Neuronal stem cell (in vitro differentiated cells): ENCODE measurements at places on chromosomes 7 and 10.
A peak's percentile ranks its signal among the peaks of the same experiment; 100 is the strongest.

DNA sequence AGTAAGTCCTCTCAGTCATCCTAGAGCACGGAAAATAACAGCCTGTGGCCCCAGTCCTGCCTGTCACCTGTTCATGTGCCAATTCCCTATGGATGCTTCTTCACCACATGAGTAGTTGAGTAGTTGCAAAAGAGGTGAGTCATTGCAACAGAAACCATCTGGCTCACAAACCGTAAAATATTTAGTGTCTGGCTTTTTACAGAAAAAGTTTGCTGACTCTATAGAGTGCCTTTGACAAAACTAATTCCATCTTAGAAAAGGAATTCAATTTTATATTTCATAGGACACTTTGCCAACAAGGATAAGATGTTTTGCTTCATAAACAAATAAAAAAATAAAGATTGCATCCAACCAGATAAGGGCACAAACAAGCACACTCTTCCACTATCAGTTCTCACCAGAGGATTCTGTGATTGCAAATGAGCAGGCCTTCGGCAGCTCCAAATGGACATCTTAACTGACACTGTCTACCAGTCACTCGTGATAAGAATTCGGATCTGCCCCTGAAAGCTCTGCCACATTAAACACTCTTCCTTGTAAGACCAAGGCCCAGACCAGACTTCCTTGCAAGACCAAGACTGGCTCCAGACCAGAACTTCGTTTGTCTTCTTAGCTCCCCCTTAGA, 242.7 kb upstream of the SEMA3C start:
- no peak for DNase-seq

DNA sequence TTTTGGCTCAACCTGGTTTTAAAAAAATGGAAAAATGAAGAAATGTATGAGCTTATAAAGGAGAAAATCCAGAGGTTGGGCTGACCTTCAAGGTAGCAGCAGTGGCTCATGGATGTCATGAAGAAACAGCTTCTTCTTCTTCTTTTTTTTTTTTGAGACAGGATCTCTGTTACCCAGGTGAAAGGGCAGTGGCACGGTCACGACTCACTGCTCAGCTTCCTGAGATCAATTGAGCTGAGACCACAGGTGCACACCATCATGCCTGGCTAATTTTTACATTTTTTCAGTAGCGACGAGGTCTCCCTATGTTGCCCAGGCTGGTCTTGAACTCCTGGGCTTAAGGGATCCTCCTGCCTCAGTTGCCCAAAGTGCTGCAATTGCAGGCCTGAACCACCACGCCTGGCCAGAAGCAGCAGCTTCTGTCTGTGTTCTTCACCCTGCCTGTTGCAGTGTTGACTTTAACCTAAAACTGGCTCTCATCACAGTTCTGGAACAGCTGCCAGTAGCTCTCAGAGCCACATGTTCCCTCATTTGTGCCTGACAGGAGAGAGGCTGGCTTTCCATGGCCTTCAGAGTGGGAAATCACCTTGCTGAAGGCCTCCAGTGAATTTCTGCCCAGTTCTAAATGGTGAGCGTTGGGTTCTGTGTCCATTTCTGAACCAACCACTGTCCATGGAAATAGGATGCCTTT, 117.7 kb downstream of the PFKFB3 start:
- no peak for DNase-seq

- no peak for DNase-seq
These were observed 86.8 kb downstream of the SORBS1 start for GRCh38 chr10:95474228-95475002.

GRCh38 chr10:95275726-95276366, 15.0 kb downstream of the PDLIM1 start:
- DNase-seq: no peak

DNA sequence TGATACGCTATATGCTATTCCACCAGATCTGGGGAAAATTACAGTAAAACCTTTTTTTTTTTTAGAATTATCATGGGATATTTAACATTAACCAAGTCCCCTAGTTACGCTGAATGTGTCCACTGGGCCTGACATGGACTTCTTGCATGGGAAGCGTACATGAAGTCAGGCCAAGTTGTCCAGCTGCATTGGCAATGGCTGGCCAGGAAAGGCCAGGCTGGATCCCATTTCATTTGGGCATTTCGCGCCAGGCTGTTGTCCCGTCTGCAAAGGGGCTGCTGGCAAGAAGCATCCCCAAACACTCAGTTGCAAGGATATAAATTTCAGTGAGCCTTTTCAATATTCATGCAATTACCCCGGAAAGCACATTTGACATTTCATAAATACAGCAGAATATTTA, 933.3 kb downstream of the GRID1 start:
- no peak for DNase-seq

DNA sequence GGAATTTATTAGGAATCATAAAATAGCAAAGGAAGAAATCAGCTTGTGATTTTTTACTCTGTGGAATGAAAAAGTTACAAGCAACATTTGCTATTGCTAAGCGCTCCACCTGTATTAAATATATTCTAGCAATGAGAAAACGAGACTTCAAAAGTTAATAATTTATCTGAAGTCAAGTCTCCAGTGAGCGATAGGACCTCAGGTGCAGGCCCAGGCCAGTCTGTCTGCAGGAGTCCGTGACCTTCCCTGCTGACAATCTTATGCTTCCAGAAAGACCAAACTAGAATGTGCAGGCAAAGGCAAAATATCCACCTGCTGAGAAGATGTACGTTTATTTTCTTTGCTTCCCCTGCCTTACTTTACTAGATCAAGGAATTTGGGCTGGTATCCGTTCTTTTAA, 22.7 kb downstream of the MRC1 start:
- no peak for DNase-seq

DNA sequence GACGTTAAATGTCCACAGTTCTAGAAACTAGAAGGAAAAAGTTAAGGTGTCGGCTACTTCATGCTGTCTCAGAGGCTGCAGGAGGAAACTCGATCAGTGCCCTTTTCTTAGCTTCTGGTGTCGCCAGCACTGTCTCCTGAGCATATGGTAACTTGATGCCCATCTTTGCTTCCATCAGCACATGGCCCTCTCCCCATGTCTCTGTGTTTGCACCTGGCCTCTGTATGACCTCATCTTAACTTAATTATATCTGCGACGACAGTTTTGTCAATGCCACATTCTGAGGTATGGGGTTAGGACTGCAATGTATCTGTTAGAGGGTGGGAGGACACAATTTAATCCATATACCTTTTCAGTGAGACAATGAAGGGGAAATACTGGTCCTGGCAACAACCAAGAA, 449.9 kb downstream of the POM121L12 start:
- no peak for DNase-seq

- DNase-seq: no peak
These were observed 149.6 kb upstream of the SEMA3E start for GRCh38 chr7:83798489-83798888.

GRCh38 chr7:22270371-22270770, 86.6 kb downstream of the RAPGEF5 start:
- no peak for DNase-seq

GRCh38 chr7:27095050-27095896, 527 bp downstream of the HOXA1 start:
- peak; percentile 14 for DNase-seq

GRCh38 chr7:157668221-157668883, 331.5 kb downstream of the DNAJB6 start:
- no peak for DNase-seq

DNA sequence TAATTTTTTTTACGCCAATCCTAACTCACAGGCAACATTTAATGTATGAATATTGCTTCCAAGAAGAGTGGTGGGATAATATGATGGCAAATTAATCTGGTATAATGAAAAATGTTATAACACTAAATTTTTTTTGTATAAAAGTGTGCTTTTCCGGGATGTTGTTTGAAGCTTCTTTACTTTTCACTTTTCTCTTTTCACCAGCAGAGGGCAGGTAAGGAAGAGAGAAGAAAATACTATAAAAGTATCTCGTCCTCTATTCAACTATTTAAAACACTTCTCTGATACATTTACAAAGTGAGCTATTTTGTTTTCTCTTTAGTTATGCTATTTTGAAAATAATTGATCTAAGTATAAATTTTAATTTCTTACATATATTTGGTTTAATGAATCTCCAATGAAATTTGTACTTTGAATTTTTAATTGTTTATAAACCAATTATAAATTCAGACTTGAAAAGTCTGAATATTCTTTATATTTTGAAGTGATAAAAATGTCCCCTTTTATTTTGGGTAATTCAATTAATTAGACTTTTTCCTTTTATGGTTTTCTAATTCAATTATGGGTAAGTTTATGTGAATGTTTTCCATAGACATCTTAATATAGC, 20.7 kb upstream of the CFTR start:
- no peak for DNase-seq

- no peak for DNase-seq
These were observed 13.8 kb upstream of the PPIF start for GRCh38 chr10:79333513-79333912.

- no peak for DNase-seq
These were observed 78.9 kb downstream of the CUX1 start for GRCh38 chr7:101896316-101896715.

DNA sequence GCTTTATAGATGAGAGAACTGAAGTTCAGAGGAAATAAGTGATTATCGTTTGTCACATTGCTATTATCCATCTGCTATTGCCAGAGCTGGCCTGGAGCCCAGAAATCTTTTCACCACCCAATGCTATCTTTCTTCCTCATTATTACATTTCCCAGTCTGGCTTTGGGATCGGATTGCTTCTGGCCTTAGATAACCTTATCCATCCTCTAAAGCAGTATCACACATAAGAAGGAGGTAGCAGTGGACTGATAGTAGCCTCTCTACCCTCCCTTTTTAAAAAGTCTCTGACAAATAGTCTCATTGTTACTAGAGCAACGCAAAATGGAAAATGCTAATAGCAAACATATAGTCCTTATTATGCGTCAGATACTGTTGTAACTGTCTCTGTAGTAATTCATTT, 1.3 kb upstream of the CLDN12 start:
- no peak for DNase-seq

- no peak for DNase-seq
These were observed 424.6 kb downstream of the PAXIP1 start for GRCh38 chr7:154578336-154578735.

DNA sequence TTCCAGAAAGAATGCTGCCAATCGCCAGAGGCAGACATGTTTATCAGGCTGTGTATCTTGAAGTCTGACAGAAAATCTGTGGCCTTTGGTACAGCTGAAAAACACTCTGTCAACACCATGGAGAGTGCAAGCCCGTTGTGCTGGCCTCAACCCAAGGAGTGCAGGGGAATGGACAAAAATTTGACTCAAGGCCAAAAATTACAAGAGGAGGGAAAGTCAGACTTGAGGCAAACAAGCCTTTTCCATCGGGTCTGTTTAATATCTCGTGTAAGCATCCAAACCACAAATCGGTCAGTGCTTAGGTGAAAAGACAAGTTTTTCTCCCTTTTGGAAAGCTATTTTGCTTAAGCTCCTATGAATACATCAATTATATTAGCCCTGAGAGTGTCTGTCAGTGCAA, 305.3 kb upstream of the NFE2L3 start:
- no peak for DNase-seq

DNA sequence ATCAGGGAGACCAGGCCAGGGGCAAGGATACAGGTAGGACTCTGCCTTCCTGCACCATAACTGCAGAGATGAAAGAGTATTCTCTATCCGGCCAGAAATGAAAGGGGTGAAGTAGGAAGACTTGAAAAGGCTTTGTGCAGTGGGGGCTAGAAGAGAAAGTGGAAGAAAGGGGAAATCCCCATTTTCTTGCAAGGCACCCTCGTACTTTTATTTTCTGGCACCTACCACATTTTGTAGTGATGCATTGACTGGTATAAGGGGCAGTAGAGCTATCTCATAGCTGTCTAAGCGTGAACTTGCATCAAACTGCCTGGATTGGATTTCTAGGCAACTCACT, 752 bp upstream of the CAMK2G start:
- no peak for DNase-seq

GRCh38 chr7:95317546-95317945, 6.8 kb downstream of the PON1 start:
- no peak for DNase-seq

DNA sequence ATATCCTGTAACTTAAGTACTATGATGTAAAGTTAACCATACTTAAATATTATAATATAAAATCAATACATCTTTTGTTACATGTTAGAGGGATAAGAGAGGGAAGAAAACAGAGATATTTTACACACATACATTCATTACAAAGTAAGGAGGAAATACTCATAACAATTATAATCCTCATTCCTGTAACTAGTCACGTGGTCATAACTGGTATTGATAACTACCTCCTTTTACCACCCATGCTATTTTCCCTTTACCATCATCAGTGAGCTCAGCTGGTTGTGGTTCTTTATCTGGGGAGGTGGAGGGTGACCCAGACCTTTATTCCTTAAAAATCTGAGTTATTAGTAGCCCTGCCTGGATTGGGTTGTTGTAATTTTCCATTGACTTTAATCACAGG, 8.3 kb downstream of the GIMAP8 start:
- DNase-seq: no peak

GRCh38 chr10:128854963-128855362, 612.1 kb upstream of the MGMT start:
- DNase-seq: peak; percentile 37

GRCh38 chr7:69429911-69430383, 168.3 kb upstream of the AUTS2 start:
- DNase-seq: no peak
